ENCODE measurements at places on chromosomes 7 and 10.

DNA sequence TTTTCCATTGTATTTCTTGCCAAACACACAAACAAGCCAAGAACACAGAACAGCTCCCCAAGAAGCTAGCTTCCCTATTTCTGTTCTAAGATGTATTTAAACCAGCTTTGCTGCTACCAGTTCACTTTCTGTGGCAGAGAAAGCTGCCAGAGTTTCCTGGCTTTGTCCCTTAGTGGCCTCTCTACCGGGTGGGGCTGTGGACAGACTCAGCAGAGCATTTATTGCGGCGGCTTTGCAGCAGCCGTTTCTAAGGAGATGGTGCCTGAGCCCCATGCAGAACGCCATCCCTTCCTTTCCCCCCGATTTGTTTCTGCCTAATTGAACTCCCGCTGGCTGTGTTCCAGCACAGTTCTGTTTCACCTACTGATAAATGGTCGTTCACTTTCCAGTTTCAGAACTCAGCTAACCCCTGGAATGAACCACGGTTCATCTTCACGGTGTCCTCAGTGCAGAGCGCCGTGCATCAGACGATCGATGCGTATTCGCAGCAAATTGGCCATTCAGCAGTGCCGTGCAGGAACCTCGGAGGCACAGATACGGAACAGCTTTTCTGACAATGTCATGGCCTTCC is 33.8 kb upstream of the SFMBT2 start:
- DNase-seq = no peak

GRCh38 chr7:102291056-102291915 is 4.6 kb downstream of the SH2B2 start:
- no peak for DNase-seq

DNA sequence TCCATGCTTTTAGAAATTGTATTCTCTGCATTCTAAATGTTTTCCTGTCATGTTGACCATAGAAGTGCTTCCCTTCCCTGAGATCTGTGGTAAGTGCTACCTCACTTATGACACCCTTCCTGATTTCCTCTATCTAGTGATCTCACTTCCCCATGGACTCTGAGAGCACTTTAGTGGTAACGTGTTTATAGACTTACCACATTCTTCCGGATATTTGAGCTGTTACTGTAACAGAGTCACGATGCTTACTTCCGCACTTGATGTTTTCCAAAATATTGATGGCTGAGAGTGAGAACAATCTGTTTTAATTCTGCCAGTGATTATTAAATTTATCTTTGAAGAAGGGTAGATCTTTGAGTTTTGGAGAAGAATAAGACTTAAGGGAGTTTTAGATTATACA is 60.1 kb upstream of the NAMPT start:
- no peak for DNase-seq

DNA sequence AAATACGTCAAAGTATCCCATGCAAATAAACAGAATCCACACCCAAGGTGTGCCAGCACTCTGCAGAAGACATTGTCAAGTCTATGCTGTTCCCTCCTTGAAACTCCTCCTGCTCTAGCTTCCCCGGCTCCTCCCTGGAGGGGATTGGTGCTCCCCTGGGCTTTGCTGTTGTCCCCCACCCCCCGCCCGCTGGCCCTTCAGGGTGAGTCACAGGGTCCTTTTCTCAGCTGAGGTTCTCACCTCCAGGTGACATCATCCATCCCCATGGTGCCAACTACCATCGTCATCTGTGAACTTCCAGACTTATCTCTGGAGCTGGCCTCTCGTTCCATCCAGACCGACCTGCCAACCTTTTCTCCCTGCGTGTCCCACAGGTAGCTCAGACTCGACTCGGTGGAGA is 77.0 kb downstream of the ITIH5 start:
- DNase-seq = no peak

DNA sequence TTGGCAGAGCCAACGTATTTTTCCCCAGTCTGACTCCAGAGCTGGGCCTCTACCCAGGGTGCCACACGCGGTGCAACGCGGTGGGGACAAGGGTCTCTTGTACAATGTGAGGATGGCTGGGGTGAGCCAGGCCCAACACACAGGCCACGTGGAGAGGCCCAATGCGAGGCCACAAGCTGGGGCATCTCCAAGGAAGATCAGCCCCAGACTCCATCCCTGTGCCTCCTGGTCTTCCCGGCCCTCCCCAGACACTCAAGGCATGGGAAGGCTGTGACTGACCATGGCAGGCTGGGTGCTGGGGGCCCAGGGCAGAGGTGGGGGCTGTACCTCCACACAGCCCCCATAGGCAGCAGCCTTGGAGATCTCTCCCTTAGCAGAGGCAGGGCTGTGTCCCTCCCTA is 135.3 kb upstream of the FAM20C start:
- no peak for DNase-seq

DNA sequence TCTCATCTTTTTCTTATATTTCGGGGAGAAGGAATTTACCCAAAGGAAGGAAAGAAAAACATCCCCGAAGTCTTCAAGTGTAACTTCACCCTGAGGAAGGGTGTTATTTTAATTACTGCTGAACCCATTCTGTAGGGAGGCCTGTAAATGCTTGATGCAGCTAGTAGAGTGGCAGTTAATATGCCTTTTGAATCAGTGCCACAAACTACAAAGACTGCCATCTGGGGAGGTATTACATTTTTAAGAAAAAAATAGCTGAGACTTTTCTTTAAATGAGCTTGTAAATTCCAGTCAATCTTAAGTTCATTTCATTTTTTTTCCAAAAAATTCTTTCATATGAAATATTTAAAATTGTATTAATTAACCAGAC is 233.1 kb upstream of the FERD3L start:
- no peak for DNase-seq

DNA sequence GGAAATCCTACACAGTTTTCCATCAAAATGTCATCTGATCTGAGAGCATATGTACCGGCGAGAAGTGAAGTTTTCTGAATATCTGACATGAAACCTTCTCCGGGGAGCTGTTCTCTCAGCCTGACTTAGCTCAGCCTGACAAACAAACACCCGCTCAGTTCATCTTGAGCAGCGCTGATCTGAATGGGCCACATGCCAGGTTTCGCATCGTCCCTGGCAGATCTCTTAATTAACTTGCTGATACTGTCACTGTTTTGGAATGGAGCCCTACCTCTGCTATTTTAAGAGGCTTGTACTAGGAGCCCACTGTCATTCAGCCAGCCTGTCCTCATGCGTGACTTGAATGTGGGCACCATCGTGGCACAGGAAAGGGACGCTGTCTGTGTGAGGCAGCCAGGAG is 109.2 kb downstream of the STRA8 start:
- DNase-seq = no peak

DNA sequence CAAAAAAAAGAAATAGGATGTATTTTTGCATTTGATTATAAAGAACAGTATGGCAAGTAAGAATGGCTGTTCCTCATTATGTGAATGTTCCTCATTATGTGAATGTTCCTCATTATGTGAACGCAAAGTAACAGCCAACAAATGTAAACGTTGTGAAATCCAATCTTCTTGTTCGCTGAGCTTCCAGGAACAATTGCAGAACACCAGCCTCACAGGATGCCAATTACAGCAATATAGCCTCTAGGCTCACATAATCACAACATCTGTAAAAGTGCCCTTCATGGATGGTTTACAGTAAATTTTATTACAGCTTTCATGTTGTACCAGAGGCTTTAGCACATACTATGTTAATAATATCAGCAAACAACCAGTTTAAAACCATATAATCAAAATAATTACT is 71.6 kb downstream of the THSD7A start:
- DNase-seq = peak; percentile 19

Measured in NCI-H187 treated with DMSO at 0.1 percent for 48 hours (cell line).